ENCODE measurements at places on chromosomes 5 and 9. TPM values are rescaled to one million over a fixed set of nuclear protein-coding genes. Genes with fewer than 3 reads are reported as not detected.

Gene PCDHB16
- not detected for total RNA-seq

Gene MLANA
- total RNA-seq = not detected

Gene EIF4E1B
- total RNA-seq = not detected

Gene CYLC2
- total RNA-seq = not detected

Gene MEF2C
- total RNA-seq = 0.41 TPM

Gene OBP2B
- not detected for total RNA-seq

Gene SKIC3
- total RNA-seq = 66.3 TPM

Gene BTNL3
- total RNA-seq = not detected

Gene TRAF1
- 0.78 TPM for total RNA-seq

Gene OTULINL
- total RNA-seq = 1.8 TPM

Gene PKD2L2
- not detected for total RNA-seq

Gene MCIDAS
- total RNA-seq = not detected

Gene MAMDC2
- 22.7 TPM for total RNA-seq

Gene GMCL2
- total RNA-seq = not detected

Gene PCDHGB5
- 3.1 TPM for total RNA-seq

Gene ZMAT2
- total RNA-seq = 52.3 TPM

Gene SPATA9
- total RNA-seq = not detected

Gene TRIM7
- total RNA-seq = 37.6 TPM

Gene IL3
- not detected for total RNA-seq

Gene PGM5
- not detected for total RNA-seq

Gene CNTNAP3
- total RNA-seq = 8.7 TPM

Gene NUTM2G
- total RNA-seq = not detected

Gene HCN1
- not detected for total RNA-seq

Gene TAF11L7
- total RNA-seq = not detected

Gene PCDHGA1
- total RNA-seq = not detected

Gene ORM2
- not detected for total RNA-seq

Gene DOCK8
- 1.6 TPM for total RNA-seq

Gene SNCAIP
- not detected for total RNA-seq

Gene SLC23A1
- not detected for total RNA-seq

Gene ALDH7A1
- 111 TPM for total RNA-seq

Gene GPR150
- not detected for total RNA-seq

Gene PLGRKT
- total RNA-seq = 49.3 TPM

Gene LIFR
- total RNA-seq = 0.65 TPM

Gene C5orf52
- not detected for total RNA-seq

Gene ANKH
- total RNA-seq = 14.0 TPM

Gene SHROOM1
- total RNA-seq = 2.9 TPM

Gene MRPL50
- total RNA-seq = 14.0 TPM

Gene NRARP
- 1.1 TPM for total RNA-seq

Gene ABLIM3
- 4.7 TPM for total RNA-seq

Gene ADRB2
- 36.9 TPM for total RNA-seq

Gene DBH
- total RNA-seq = not detected

Gene PRDM9
- total RNA-seq = not detected

Gene C9orf153
- total RNA-seq = 0.28 TPM

Gene TAF11L10
- total RNA-seq = not detected

Gene SLC28A3
- total RNA-seq = 0.17 TPM

Gene CDH9
- not detected for total RNA-seq

Gene CORO2A
- 39.3 TPM for total RNA-seq

Measured in foreskin keratinocyte (primary cell).